ENCODE measurements at places on chromosomes 3 and 15. TPM values are rescaled to one million over a fixed set of nuclear protein-coding genes. Genes with fewer than 3 reads are reported as not detected.

The SLCO2A1 gene
- 7.9 TPM for total RNA-seq

The SLC22A14 gene
- not detected for total RNA-seq

The ASB14 gene
- total RNA-seq, result not detected

The C3orf20 gene
- total RNA-seq, result not detected

The GOLGA6L7 gene
- not detected for total RNA-seq

The PLA1A gene
- total RNA-seq, result 3.5 TPM

The CCDC13 gene
- 0.20 TPM for total RNA-seq

GRCh38 chr3:179526482-179526881 is 36.2 kb upstream of the ACTL6A start:
- no peak for DNase-seq

DNA sequence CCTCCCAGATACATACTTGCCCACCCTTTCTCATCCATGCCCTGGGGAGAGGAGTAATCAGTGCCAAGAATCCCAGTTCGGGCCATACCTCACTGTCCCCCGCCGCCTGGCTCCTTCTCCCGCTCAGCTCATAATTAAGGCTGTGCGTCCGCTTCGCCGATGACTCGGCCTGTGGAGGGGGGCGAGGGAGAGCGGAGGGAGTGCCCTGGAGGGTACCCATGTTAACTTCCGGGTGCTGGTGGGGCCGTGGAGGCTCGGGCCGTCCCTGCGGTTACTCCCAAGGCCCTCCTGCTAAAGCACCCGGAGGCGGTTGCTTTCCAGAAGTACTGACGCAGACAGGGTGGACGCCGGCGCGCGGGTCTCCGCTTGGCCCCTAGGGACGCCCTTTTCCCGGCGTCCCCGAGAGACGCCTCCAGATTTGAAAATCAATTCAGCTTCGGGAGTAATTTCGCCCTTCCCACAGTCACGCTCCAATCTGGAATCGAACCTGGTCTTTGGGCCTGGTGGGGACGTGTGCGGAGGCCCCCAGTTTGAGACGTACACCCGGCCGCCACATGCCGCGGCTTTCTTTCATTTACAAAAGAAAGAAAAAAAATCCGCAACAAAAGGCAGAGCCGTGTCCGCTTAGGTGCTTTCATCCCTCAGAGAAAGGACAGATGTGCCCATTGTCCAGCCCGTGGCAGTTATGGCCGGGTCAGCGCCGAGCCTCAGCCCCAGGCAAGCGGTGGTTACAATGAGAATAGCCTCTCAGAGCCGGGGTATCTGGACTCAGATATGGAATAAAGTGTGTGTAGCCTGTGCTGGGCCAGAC is 1.0 kb upstream of the ONECUT1 start:
- no peak for DNase-seq

DNA sequence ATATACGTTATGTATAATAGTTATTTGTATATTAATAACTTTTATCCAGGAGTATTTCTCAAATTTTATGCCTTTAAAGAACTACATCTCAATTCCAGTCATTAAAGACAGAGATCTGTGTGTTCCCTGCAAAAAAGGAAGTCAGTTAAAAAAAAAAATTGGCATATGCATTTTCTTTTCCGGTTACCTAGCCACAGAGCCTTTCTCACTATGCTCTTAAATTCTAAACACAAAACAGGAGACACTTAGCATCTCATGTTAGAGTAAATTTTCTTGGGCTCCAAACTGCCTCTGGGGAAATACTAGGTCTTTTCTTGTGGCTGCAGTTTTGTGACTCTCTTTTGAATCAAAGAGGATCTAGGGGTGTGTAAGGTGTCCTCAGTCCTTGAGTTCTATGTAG is 105.9 kb downstream of the KCNH8 start:
- no peak for DNase-seq

DNA sequence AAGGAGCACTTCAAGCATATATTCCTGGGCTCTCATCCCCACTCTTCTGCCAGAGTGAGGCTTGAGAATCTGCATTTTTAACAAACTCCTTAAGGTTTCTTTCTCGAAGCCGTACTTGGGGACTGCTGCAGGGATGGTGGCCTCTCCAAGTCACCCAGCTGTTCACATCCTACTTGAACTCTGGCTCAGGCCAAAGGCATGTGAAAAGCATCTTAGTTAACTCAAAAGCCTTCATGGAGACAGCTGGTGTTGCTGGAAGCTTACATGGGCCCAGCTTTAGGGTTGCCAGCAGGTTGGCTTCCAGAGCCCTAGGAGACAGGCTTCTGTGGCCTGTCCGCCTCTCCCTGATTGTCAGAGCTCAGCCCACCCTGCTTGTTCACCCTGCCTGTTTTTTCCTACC is 139.2 kb downstream of the THSD4 start:
- no peak for DNase-seq

GRCh38 chr3:25430935-25431770 is 3.1 kb downstream of the RARB start:
- DNase-seq, result no peak

DNA sequence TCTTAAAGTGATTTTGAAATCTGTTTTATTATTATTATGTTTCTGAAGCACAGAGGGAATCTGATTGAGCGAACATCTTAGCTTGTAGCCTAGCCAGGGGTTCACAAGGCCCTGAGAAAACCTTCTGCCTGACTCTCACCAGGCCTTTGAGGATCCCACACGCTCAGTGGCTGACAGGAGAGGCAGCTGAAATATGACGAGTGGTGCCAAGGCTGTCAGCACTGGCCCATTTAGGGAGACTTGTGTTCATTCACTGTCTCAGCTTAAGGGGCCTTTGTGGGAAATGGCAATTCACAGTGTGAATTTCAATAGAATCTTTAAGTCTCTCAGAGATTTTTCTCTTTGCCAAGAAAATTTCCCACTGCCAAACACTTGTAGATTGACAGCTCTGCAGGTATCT is 770.9 kb downstream of the TUSC7 start:
- DNase-seq, result no peak

DNA sequence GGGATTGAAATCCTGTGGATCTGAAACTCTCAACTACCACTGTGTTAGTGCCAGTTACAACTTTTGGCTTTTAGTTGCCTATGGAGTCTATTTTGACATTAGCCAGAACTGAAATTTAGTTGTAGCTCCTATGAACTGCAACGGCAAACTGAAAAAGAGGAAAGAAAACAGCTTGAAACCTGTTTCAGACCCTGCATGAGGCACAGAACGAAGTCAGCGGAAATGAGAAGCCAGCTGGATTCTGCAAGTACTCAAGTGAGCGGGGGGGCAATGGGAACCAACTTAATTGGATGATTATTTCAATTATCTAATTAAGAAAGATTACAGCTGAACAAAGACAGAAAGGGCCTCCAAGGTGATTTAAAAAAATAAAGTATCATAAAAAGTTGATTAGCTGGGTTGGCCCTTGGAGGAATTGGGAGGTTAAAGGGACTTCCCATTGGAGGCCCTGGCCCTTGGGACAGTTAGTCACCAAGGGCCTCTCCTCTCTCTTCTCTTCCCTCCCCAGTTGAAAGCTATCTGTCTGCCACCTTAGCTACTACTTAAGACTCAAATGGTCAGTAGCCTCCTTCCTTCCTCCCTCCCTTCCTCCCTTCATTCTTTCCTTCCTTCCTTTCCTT is 352.1 kb downstream of the SHQ1 start:
- DNase-seq, result no peak

DNA sequence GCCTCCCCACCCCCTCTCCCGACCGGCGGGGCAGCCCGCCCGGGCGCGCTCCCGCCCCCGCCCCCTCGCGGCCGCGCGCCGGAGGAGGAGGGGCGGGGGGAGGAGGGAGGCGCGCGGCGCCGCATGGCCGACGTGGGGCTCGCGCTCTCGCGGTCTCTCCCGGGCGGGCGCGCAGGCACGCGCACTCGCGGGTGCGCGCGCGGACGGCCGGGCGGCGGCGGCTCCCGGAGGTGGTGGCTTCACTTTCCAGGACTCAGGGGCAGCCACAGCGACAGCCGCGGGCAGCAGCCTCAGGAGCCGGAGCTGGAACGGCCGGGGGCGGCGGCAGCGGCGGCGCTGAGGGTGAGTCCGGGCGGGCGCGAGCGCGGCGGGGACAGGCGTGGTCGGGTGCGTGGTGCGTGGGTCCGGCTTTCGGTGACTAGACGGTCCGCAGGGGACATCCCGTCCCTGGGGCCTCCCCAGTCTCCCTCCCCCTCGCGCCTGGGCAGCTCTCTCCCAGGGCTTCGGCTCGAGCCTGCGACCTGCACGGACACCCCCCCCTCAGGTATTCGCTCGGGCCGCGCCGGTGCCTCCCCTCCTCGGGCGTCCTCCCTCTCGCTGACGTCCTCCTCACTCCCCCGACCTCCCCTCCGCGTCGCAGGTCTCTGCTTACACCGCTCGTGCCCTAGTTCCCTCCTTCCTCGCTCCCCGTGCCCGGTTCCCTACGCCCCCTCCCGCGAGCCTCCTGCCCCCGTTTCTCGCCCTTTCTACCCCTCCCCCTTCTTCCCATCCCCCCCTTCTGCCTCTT is at the start of gene UBE2E2:
UBE2E2 (plus strand) TSS at position 407 of the 787 bp plus-strand sequence.
- DNase-seq, result peak; percentile 76

Data from lung microvascular endothelial cell (primary cell).